Suppressor macrophage treated with lipopolysaccharide for 4 hours (primary cell): ENCODE measurements at places on chromosomes 7 and 10.

DNA sequence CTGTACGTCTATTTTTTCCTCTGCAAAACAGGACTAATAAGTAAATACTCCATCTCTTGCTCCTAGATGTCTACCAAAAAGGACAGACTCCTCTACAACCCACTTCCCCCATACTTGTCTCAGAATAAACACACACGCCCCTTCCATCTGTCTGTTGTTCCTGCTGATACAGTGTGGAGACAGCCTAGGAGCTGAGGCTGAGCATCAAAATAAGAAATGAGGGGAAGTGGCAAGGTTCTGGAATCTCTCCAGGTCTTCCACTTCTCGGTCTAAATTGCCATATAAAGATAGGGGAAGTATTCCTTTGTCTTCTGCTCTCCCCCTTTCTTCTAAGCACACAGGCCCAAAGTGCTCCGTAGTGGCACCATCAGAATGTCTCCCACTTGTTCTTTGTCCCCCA is 30.8 kb upstream of the VSIR start:
- DNase-seq = peak; percentile 58

- no peak for DNase-seq
Measured at GRCh38 chr10:17007418-17007770, 122.2 kb downstream of the CUBN start.

DNA sequence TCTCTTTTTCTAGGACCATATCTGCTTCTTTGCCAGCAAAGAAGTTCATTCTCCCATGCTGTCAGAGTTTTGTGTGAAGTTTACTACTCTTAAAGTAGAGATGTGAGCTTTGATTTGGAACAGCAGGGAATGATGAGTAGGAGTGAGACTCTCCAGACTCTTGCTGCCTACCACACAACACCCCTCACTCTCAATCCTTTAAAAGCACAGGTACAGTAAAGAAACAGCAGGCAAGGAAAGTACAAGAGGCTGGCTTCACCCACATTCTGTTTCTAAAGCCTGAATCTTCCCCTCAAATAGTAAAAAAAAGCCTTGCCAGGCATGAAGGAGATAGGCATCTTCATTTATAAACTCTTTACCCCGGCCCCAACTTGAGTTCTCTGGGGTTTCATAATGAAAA is 97.3 kb downstream of the ARMH3 start:
- DNase-seq = no peak

GRCh38 chr7:122485856-122486255 is 181.3 kb upstream of the FEZF1 start:
- no peak for DNase-seq

DNA sequence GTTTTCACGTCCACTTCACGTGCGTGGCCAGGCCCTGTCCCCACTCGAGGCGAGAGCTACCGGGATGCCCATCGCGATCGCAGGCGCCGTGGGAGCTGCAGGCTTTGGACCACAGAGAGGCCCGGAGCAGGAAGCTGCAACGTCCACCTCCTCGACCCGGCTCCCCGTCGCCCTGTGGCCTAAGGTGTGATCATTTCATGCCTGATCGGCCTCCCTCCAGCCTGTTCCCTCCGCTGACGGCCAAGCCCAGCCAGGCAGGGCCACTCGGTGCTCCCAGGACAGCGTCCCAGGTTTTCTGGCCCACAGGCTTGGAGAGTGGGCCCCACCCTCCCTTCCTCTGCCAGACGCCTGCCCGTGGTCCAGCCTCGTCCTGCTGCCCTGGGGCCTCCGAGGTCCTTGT is 19.6 kb downstream of the KNDC1 start:
- no peak for DNase-seq

- no peak for DNase-seq
Measured at GRCh38 chr7:143954544-143954943, at the start of gene OR2F1. TSS of gene OR2F1 (plus strand) at chr7:143954844. CDS start at chr7:143959971, 5,127 bp downstream.

DNA sequence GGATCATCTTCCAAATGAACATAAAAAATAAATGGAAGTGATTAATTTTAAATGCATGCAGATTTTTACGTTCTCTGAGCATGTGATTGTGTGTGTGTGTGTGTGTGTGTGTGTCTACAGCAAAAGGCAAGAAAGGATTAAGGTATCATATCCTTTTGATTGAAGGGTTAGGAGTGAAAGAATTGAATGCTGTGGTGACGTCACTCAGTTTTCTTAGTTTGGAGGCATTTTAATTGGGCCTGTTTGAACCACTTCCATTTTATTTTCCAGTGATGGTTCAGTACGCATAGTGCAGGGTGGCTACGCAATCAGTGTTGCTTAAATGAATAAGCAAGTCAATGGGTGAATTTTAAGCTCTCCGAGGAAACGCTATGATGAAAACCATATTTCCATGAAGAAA is 31.3 kb downstream of the TACC2 start:
- DNase-seq = no peak
